ENCODE measurements at places on chromosomes 2 and 18.

GRCh38 chr2:216851486-216852090, 8.3 kb downstream of the TNP1 start:
- no peak for DNase-seq

GRCh38 chr2:70935468-70936164, at the start of gene ATP6V1B1:
Gene ATP6V1B1, plus strand, starts transcription at chr2:70935900. Its CDS starts 55 bp downstream, at chr2:70935955.
- no peak for DNase-seq

DNA sequence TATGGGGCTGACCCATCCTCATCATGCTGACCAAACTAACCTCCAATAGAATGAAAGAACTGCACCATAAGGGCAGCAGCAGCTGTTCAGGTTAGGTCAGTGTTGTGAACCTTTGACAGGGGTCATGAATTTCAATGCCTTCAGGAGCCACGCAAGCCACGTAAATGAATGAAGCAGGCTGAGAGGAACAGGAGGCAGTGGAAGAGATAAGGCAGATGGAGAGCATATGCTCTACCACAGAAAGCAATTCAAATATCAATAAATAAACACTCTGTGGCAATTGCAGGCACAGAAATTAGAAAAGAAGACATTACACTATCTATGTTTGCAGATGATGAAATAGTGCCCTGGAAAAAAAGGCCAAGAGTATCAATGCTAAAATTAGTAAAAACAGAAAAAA, 56.3 kb downstream of the SCG2 start:
- no peak for DNase-seq

DNA sequence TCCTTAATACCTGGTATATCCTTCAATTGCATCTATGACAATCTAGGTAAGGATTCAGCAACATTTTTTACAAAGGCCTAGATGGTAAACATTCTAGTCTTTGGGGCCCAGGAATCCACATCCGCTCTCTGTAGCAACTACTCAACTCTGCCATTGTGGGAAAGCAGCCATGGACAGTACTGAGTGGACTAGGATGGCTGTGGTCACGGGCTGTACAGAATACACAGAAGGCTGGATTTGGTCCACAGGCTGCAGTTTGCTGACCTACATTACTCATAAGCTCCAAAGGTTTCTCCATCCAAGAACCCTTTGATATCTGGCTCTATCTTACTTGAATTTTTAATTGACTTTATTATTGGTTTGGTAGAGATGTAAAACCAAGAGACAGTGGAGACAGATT, 418.3 kb upstream of the LRRTM1 start:
- no peak for DNase-seq

DNA sequence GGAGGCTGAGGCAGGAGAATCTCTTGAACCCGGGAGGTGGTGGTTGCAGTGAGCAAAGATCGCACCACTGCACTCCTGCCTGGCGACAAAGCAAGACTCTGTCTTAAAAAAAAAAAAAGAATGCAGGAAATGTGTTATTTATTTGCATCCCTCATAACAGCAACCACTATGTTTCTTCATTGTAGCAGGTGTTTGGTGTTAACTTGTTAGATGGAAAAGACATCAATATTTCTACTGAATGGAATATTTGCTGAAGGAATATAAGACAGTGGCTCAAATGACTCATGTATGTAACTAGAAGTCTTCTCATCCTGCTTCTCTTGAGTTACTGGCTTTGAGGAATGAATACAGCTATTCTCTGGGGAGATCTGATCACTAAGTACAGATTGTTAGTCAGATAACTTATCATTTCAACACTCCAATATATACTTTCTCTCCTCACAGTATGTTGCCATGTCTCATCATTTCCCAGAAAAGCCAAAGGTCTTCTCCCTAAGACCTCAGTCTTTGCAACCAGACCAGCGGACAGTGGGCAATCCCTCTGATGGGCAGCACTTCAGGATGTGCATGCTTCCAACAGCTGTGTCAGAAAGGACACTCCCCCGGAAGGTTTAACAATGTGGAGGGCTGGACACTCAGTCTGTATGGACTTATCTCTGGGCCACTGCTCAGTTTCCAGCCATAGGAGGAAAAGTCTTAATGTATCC, 104.4 kb upstream of the STK17B start:
- DNase-seq: no peak

DNA sequence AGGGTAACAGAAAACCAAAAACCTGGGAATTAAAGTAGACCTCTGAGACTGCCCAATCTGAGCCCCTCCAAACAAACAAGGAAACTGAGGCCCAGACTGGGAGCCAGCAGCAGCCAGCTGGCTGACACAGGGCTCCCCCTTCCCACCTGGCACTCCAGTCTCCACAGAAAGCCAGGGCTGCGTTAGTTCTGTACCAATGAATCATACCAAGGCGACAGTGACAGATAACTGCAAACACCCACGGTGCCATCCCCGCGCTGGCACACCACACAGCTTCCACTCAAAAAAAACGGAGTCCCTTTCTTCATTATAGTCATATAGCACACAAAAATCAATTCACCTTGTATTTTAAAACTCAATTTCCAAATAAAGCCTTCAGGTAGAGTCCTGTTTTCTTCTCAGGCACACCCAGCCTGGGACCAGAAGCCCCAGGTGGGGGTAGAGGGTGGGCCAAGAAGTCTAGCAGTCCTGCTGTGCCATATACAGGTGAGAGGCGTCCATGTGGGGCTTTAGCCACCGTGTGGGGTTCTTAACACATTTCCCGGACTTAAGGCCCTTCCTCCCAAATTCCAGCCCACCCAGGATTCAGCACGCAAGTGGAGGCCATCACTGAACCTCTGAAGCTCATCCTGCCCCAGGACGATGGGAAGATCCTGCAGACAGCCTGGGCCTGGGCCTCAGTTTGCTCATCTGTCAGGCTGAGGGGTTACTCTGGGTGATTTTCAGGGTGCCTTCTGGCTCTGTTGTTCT, 1.2 kb downstream of the PER2 start:
- no peak for DNase-seq

Data from GM04503 (cell line).